ENCODE measurements at places on chromosomes 2 and 18. TPM values are rescaled to one million over a fixed set of nuclear protein-coding genes. Genes with fewer than 3 reads are reported as not detected.

The SLC38A11 gene
- not detected for total RNA-seq

The OR6B2 gene
- not detected for total RNA-seq

The PCARE gene
- not detected for total RNA-seq

The TGFBRAP1 gene
- 12.5 TPM for total RNA-seq

The TCF4 gene
- 2.5 TPM for total RNA-seq

The NEU4 gene
- total RNA-seq, result 0.28 TPM

The HOXD9 gene
- total RNA-seq, result 0.82 TPM

The CXCR1 gene
- total RNA-seq, result not detected

The ABCG5 gene
- total RNA-seq, result not detected

The FSHR gene
- not detected for total RNA-seq

The RFTN2 gene
- not detected for total RNA-seq

The PARD3B gene
- total RNA-seq, result 0.52 TPM

The PER2 gene
- total RNA-seq, result 8.3 TPM

The CERKL gene
- 0.19 TPM for total RNA-seq

The LONRF2 gene
- 1.5 TPM for total RNA-seq

The SIX2 gene
- total RNA-seq, result 2.5 TPM

The ZBTB7C gene
- 0.53 TPM for total RNA-seq

The LIMS2 gene
- 6.2 TPM for total RNA-seq

The CRYBA2 gene
- not detected for total RNA-seq

The SLC9A2 gene
- 3.3 TPM for total RNA-seq

The ALPP gene
- total RNA-seq, result 20.3 TPM

The CFAP65 gene
- total RNA-seq, result 0.22 TPM

The ALKAL2 gene
- not detected for total RNA-seq

The TDRD15 gene
- total RNA-seq, result not detected

The DSEL gene
- total RNA-seq, result 0.53 TPM

The IL36RN gene
- 0.12 TPM for total RNA-seq

The RGPD4 gene
- 0.07 TPM for total RNA-seq

The CFAP221 gene
- 0.22 TPM for total RNA-seq

The PLEK gene
- not detected for total RNA-seq

The NTSR2 gene
- not detected for total RNA-seq

The CYP26B1 gene
- total RNA-seq, result 17.1 TPM

The GALNT3 gene
- total RNA-seq, result not detected

The SLC11A1 gene
- total RNA-seq, result 0.20 TPM

The ARHGAP25 gene
- 0.29 TPM for total RNA-seq

Measured in A549 treated with dexamethasone at 1 μM for 4 hours (cell line).